ENCODE measurements at places on chromosomes 7 and 10.

GRCh38 chr10:71319800-71320392 lies 837 bp downstream of the SLC29A3 start:
- no peak for DNase-seq

- peak; percentile 46 for DNase-seq
Observed at GRCh38 chr10:106181501-106181900, 983.0 kb downstream of the SORCS1 start.

DNA sequence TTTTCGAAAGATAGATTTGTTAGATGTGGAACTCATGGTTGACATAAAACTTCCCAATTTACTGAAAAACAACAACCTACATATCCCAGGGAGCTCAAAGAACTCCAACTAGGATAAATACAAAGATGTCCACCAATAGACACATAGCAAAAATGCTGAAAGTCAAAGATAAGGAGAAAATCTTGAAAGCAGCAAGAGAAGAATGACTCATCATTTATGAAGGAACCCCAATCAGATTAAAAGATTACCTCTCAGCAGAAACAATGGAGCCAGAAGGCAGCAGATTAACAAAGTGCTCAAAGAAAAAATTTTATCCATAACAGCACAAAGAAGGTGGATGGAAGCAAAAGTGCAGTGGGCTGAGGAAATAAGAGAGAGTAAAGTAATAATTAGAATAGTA lies 908.6 kb downstream of the SORCS3 start:
- DNase-seq: no peak

- no peak for DNase-seq
Observed at GRCh38 chr7:80636709-80637108, 1.7 kb upstream of the CD36 start.

Measured in GM04503 (cell line).